ENCODE measurements at places on chromosomes 11 and 22.

DNA sequence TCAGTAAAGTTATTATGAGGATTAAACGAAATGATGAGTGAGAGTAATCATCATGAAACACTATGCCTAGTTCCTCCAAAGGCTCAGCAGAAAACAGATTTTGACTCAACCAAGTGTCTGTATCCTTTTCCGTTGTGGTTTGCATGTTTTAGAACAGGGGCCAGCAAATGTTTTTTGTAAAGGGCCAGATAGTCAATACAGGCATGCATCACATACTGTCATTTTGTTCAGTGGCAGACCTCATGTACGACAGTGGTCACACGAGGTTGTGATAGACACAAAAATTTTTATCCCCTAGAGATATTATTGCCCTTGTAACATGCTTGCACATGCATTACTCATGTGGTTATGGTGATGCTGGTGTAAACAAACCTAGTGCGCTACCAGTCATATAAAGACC, 81.9 kb upstream of the SLC25A18 start:
- no peak for DNase-seq

GRCh38 chr11:44718612-44719390, 8.0 kb upstream of the TSPAN18 start:
- DNase-seq, result no peak

DNA sequence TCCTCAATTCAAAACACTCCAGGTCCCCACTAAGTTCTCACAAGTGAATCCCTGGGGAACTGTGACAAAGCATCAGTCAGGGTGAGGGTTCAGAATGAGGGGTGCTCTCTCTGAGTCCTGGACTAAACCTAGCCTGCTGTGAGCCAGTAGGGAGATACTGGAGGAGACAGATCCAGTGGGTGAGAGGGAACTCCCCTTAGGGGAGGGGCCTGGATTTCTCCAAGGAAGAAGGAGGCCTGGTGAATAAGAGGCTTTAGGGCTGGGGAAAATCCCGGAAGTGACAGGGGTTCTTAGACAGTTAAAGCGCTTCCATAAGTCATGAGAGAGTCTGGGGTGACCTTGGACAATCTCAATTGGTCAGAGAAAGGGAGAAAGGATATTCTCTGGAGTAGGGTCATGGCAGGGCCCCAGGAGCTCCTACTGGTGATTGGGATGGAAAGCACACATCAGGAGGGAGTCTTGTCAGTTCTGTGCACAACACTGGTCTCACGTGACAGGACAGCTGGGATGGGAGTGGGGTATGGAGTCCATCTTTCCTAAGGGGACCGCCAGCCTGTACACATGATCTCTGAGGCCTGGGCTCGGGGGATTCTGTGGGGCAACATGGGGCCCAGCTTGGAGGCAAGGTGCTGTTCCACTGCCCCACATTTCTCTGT, 1.5 kb downstream of the TBC1D10A start:
- DNase-seq, result no peak

- DNase-seq, result no peak
Measured at GRCh38 chr22:30286331-30286730, 3.0 kb downstream of the CASTOR1 start.

DNA sequence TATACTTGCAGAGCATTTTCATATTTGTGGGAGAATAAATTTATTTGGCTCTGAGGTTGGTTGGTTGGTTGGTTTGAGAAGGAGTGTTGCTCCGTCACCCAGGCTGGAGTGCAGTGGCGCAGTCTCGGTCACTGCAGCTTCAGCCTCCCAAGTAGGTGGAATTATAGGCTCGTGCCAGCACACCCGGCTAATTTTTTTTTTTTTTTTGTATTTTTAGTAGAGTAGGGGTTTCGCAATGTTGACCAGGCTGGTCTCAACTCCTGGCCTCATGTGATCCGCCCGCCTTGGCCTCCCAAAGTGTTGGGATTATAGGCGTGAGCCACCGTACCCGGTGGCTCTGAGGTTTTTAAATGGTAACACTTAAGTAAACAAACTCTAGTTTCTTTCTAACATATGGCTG, 161.1 kb downstream of the TEAD1 start:
- no peak for DNase-seq

GRCh38 chr22:43988116-43988820, 33.0 kb downstream of the SAMM50 start:
- DNase-seq, result no peak
